ENCODE measurements at places on chromosomes 1 and 21.
A peak's percentile ranks its signal among the peaks of the same experiment; 100 is the strongest.

DNA sequence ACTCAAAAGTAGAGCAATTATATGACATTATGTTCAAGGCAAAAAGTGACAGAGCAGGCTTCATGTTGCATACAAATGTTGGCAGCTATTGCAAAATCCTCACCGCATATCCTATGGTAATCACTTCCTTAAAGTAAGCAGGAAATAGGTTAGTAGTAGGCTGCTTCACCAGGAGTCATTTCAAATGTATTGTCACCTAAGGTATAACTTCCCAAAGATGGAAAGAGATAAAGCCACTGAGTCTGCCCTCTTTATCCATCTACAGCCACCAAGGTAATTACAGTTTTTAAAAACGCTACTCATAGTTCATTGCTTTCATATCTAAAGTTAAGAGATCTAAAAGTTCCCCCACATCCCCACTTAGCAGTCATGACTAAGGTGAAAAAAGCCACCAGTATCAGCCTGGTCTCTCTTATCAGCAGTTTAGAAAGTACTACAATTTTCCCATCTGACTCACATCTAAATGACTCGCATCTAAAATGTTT, 31.6 kb upstream of the UBE2U start:
- DNase-seq: no peak

DNA sequence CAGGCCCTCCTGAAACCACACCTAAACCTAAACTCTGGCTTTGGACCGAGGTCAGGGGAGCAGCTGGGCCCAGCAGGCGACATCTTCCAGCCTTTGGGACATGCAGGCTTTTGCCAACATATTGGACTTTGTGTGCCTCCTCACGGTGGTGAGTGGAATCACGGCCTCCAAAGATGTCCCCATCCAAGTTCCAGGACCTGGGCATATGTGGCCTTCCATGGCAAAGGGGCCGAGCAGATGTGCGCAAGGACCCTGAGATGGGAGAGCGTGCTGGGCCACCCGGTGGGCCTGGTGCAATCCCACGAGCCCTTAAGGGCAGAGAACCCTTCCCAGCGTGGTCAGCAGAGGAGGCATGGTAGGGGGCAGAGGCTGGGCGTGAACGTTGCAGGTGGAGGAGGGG, 160.8 kb upstream of the C1orf174 start:
- DNase-seq: no peak

- DNase-seq: peak; percentile 93
Observed at GRCh38 chr1:227945891-227946623, 1.7 kb downstream of the WNT9A start.

GRCh38 chr1:152880907-152881306, 2.8 kb downstream of the SMCP start:
- DNase-seq: no peak

DNA sequence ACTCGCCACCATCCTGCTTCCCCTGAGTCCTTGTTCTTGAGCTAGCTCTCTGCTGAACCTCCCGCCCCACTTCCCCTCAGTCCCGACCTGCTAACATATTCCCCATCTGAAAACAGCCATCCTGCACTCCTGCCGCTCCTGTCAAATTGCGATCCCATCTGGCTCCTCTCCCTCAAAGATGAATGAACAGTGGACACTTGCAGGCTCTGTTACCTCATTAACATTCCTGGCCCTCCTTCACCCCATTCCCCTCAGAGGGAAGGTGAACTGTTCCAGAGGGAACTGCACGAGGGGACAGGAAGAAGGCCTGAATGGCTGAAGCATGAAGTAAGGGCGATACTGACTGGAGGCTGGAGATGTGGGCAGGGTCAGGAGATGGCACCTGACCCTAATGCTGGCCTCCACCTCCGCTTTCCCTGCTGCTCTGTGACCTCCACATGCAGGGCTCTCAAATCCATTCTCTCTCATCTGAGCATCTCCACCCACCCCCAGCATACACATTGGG, 7.4 kb upstream of the CELSR2 start:
- DNase-seq: no peak

DNA sequence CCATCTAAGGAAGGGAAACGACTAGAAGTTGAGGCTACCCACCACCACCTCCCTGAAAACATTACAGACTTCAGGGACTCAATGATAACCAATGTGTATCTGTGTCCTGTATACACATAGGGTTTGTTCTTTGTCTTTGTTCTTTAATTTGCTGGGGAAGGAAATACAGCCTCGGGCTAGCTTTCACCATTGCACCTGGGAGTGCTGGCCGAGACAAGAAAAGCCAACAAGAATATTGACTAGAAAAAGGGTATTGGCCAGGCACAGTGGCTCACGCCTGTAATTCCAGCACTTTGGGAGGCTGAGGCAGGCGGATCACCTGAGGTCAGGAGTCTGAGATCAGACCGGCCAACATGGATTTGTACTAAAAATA, 50.4 kb downstream of the MDM4 start:
- no peak for DNase-seq

DNA sequence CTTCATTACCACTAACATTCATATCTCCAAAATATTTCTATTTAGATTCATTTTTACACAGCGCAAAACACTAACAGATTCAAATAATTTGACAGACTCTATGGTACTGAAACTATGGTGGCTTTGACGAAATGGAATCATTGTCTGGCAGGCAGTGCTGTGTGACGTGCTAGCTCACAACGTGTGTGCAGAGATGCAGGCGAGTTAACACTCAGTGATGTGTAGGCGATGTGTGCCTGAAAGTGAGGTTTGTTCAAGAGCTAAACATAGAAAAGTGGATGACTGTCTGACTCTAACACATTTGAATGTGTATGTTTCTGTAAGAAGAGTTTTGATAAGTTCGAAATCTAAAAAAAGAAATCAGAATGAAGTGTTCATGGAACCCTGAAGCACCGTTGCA, 97.7 kb downstream of the RYR2 start:
- no peak for DNase-seq

- DNase-seq: no peak
Observed at GRCh38 chr21:31018232-31018631, 20.0 kb downstream of the KRTAP19-8 start.

- no peak for DNase-seq
Observed at GRCh38 chr1:44819196-44819607, 10.9 kb downstream of the BTBD19 start.

GRCh38 chr1:171134204-171134923, 43.7 kb downstream of the FMO3 start:
- DNase-seq: no peak

Measured in pancreas (tissue), 10 donors.